ENCODE measurements at places on chromosomes 2 and 18. TPM values are rescaled to one million over a fixed set of nuclear protein-coding genes. Genes with fewer than 3 reads are reported as not detected.

Gene ACMSD
- not detected for total RNA-seq

Gene MAT2A
- 141 TPM for total RNA-seq

DNA sequence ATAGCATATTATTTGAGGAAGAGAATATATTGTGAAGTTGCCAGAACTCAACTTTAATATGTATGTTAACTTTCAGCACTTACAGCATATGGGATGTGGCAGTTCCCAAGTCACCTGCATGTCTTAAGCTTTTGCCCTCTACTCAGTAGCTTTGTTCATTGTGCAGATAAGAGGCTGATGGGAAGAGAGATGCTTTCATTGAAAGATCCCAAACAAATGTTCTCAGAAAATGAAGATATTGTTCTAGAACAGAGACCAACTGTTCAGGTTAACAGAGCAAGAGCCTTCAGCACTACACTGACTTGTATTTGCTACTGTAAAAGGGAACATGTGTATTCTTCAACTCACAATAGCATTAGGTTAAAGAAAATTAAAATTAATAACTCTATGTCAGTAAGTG is 28.1 kb downstream of the GAREM1 start:
- no peaks in the 10 kb centered on the region for H3K27me3 ChIP-seq
- no peaks in the 10 kb centered on the region for H3K4me1 ChIP-seq
- H3K36me3 ChIP-seq: no peaks in the 10 kb centered on the region

GRCh38 chr2:25824718-25825117 is 53.6 kb downstream of the ASXL2 start:
- no peaks in the 10 kb centered on the region for H3K36me3 ChIP-seq
- no peak for DNase-seq
- H3K4me1 ChIP-seq: peaks cover 7% of the 10 kb centered on the region
- no peaks in the 10 kb centered on the region for H3K27me3 ChIP-seq

DNA sequence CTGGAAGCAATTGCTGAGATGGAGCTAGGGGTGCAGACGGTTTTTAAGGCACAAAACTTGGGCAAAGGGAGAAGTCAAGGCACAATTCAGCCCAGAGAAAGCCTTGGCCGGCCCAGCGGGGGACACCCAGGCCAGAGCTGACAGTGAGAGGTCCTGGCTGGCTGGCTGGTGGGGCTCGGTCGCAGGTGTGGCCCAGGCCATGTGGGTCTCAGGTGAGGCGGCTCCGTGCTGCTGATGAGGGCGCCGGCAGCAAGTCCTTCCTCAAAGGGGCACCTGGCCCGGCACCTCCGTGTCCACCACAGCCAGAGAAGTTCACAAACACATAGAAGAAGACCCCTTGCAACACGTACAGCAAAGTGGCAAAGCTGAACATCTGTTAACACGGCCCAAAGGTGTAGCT is 54.2 kb upstream of the LDLRAD4 start:
- no peak overlapping the region for H3K27ac ChIP-seq
- H3K27me3 ChIP-seq: no peaks in the 10 kb centered on the region
- H3K4me1 ChIP-seq: no peaks in the 10 kb centered on the region
- no peak overlapping the region for H3K4me3 ChIP-seq

DNA sequence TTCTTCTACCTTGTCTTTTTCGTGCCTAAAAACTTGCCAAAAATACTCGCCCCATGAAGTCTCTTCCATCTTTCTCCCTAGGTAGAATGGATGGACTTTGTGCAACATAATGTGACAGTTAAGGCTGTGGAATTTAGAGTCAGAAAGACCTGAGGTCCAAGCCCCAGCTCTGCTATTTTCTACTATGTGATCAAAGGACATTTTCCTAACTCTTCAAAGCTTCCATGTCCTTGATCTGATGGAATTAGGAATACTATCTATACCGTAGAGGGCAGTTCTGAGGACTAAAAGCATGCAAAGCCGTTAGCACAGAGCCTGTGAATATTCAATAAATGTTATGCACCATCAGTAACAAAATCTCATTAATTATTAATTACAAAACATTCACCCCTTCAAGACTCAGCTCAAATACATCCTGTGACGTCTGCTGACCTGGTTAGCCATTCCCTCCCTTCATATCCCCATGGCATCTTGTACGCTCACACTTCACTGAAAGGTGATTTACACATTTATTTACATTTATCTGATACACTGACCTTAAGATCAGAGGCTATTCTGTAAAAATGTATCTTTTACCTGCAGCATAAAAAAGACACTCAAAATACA is 15.1 kb downstream of the IWS1 start:
- DNase-seq: no peak
- no peaks in the 10 kb centered on the region for H3K4me1 ChIP-seq
- H3K27ac ChIP-seq: no peak overlapping the region
- H3K4me3 ChIP-seq: no peak overlapping the region

DNA sequence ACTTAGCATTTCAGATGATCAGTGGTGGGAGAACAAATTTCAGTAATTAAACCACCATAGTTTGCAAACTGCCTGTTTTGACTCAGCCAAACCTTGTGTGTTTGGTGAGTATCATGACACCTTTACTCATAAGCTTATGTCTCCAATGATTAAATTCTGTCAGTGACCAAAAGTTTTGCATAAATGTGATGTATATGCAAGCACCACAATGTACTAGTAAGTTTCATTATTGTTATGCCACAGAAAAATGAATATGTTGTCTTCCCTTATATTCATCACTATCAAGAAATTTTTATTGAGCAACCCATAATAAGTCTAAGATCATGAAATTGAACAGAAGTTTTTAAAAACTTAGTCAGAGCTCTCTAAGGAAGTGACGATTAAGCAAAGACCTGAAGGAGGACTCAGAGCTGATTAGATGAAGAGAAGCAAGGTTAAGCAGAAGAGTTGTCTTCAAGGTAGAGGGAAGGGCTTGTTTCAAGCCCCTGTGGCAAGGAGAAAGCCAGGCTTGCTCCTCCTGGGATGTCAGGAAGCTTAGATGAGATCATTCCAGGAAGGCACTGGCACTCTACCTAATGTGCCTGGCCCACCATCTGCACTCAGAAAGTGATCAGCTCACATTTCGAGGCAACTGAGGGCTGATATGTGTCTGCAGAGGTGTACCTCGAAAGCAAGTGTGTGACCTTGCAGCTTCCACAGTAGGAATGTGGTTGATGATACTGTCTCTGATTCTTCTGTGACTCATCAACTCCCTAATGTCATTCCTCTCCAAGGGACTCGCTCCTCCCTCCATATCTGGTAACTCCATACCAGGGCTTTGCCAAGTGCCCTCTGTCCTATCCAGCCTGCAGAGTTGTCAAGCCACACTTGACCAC is 54.7 kb downstream of the KCTD18 start:
- no peak overlapping the region for H3K4me3 ChIP-seq
- no peak for DNase-seq
- H3K27ac ChIP-seq: no peak overlapping the region
- no peaks in the 10 kb centered on the region for H3K27me3 ChIP-seq
- no peaks in the 10 kb centered on the region for H3K36me3 ChIP-seq

- H3K27me3 ChIP-seq: no peaks in the 10 kb centered on the region
- no peak overlapping the region for H3K4me3 ChIP-seq
- H3K36me3 ChIP-seq: no peaks in the 10 kb centered on the region
- no peak overlapping the region for H3K27ac ChIP-seq
- H3K4me1 ChIP-seq: no peaks in the 10 kb centered on the region
Measured at GRCh38 chr2:217404236-217404760, 544.4 kb upstream of the TNP1 start.
